GM23338 (cell line): ENCODE measurements at places on chromosomes 16 and 17.
A peak's percentile ranks its signal among the peaks of the same experiment; 100 is the strongest.

DNA sequence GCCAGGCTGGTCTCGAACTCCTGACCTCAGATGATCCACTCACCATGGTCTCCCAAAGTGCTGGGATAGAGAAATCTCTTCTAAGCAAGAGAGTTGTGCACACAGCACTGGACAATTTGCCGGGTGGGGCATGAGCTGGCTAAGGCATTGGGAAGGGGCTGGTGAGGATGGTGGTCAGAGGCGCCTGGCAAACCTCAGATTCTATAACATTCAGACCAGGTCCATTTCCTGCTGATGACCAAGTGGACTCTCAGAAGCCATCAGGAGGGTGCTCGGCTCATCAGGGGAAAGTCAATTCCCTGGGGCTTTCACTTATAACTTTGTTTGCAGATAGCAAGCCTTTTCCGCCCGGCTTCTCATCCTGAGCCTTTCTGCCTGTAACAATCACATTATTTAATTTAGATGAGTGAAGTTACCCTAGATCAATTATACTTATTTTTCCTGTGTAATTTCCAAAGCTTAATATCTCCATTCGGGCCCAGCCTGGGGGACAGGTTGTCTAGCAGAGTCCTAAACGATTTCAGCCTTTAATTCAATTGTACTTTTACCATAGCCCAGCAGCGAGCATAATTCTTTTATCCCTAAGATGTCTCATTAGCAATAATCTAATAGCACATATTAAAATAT, 15.0 kb upstream of the SLC6A2 start:
- DNase-seq, result no peak

GRCh38 chr17:71227841-71228240, 893.0 kb upstream of the SOX9 start:
- DNase-seq, result no peak

- peak; percentile 73 for DNase-seq
Measured at GRCh38 chr16:24834459-24835335, 11.1 kb upstream of the SLC5A11 start.

DNA sequence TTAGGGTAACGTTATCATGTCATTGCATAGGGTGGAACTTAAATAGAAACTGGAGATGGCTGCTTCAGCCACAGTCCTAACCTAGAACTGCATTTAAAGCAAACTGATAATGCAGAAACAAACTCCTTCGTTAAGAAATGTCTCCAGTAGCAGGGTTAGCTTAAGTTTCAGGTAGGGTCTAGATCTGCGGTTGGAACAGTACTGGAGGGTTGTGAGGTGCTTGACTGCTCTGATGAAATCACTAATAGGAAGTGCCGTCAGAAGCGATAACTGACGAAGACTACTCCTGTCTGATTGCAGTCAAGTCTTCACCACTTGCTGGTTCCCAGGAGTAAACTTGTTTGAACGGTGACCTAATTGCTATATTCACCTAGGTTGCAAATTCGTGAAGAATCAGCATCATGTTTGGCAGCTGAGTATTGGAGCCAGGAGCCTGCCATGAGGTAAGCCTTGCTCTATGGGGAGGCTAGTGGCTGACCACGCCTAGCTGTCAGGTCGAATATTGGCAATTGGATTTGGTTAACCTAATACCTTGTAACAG, 24.5 kb downstream of the TRPV2 start:
- no peak for DNase-seq

DNA sequence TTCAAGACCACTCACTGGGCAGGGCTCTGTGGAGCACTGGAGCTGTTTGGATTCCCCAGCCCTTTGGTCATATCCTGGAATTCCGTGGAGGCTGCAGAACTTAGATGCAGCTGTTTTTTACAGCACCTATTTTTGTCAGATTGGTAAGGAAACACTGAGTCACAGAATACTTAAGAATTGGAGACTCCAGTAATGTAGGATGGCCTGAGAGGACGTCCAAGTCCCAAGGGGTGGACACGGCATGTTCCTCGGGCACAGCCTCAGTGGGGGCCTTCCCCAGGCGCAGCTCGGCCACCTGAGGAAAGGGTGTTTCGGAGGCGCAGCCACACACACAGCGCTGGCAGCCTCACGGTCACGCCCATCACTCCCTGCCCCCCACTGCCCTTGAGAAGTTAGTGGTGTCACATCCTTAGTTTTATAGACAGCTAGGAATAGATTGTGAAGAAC, 14.8 kb downstream of the PLD6 start:
- DNase-seq, result no peak

GRCh38 chr16:55257966-55258613, 65.9 kb upstream of the IRX6 start:
- DNase-seq, result peak; percentile 86

DNA sequence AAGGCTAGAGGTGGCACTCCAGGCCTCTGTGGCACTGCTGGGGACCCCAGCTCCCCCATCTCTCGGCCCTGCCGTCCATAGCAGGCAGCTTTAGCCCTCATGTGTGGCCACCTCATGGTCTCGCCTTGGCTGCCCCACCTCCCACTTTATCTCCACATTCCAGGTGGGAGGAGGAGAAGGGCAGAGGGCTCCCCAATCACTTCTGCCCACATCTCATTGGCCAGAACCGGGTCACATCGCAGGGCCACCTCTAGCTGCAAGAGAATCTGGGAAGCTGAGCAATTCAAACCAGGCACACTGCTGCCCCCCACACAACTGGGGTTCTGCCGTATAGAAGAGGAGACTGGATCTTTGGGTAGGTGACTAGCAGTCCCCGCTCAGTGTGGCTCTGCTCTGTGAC, 1.6 kb downstream of the DRC7 start:
- DNase-seq, result no peak

DNA sequence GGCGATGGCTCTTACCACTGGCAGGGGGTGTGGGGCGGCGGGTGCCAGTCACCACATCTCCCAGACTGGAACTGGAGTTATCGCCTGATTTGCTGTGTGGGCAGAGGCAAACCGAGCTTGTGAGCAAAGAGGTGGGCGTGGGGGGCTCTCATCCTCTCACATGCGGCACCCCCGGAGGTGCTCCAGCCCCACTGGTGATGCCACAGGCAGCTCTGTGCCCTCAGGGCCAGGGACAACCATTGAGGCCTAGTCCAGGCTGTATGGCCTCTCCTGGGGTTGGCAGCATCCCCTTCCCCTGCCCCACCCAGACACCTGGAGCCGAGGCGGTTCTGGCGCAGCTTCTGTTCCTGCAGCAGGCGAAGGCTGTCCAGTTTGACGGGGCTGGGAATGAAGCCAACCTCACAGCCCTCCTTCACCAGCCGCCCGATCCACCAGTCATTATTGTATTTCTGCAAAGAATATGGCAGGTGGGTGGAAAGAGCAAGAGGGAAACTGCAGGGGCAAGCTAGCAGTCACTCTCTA, 10.9 kb downstream of the CACNB1 start:
- DNase-seq, result no peak

DNA sequence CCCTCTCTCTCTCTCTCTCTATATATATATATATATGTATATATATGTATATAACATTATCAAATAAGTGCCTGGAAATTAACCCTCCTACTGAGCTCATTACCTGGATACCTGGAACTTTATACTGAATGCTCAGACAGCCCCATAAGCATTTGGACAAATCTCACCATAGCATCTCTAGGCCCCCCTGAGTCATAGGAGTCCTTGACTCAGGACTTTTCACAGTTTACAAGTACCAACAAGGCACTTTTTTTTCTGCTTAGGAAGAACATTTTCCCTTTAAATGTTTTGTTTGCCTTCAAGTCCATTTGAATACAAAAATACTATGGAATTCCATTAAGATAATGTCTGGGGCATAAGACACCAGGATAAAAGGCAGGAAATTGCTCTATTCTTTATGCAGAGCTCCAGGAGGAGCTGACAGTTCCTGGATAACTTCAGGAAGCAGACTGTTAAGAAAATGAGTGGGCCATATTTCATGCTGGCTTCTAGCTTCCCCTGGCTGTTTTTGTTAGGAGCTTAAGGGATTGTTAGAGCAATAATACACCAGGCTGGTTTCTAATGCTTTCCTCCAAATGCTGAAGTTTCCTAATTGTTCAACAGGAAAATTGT, 171.7 kb upstream of the ASIC2 start:
- DNase-seq, result no peak
